Hepatocyte (in vitro differentiated cells): ENCODE measurements at places on chromosomes 6 and 20.

GRCh38 chr20:50359607-50360217 lies 150.5 kb upstream of the PTPN1 start:
- no peak for DNase-seq

DNA sequence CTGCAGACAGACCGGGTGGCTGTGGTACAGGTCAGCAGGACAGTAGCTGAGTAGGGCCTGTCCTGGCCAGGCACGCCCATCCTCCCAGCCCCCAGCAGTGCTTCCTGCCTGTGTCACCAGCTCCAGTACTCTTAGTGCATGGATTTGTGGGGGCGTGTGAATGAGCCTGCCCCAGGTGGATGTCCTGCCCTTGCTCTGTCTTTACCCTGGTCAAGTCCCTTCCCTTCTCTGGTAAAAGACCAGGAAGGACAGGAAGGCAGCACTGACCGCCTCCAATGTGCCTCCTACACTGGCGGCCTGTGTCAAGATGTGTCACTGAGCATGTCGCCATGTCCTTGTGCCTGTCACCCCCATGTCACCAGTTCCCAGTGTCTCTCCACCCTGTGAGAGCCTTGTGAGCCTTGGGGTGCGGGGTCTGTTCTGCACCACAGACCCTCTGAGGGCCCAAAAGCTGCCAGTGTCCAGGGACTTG lies 11.9 kb downstream of the TEAD3 start:
- no peak for DNase-seq

DNA sequence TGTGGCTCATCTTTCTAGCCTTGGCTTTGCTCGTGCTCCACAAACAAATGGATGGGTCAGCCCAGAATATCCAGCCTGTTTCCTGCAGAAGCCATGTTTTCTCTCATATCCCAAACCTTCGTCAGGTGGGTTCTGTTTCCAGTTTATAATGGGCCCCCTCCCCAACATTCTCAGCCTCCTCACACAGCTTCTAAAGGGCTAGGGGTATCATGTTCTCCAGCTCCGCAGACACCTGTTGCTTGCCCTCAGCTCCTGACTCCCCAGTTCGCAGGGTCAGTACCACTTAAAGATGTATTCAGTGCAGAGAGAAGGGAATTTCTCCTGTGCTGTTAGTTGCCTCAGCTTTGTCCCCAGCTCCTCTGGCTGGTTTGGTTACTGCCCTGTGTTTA lies 447.3 kb upstream of the JARID2 start:
- DNase-seq: no peak

DNA sequence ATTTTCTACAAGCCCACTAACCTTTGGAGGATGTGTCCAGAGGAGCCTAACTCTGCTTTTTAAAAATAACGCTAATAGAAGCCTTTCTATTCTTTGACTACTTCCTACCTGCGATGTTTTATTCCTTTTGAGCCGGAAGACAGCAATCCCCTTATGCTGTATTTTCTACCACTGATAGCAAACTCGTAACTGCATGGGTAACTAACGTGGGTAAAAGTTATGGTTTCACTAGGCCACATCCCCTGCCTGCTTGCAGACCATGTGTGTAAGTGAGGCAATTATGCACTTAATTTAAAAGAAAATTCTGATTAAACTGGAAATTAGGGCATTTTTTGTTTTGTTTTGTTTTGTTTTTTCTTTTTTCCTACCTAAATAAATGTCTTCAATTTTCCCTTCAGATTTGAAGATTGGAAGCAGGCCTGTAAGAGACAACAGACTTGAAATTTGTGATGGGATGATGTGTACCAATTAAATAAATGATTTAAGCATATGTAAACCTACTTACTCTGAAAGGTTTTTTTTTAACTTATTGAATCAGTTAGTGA lies 931 bp downstream of the UFL1 start:
- peak; percentile 5 for DNase-seq

DNA sequence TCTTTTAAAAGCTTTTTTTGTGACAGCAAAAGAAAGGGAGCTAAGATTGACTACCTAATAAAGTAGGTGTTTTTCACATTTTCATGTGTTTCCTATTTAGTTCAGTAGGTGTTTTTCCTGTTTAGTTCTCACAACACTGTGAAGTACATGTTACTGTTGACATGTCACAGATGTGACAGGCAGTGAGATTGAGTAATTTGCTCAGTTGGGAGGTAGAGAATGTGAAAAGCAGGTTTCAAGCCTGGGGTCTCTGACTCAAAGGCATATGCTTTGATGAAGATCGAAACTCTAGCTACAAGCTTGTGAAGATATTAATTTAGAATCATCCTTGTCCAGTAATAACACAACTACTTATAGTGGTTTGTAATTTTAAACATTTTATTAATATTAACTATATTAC lies 43.1 kb downstream of the SLX4IP start:
- DNase-seq: no peak

GRCh38 chr20:50366270-50367103 lies 143.7 kb upstream of the PTPN1 start:
- DNase-seq: peak; percentile 92

DNA sequence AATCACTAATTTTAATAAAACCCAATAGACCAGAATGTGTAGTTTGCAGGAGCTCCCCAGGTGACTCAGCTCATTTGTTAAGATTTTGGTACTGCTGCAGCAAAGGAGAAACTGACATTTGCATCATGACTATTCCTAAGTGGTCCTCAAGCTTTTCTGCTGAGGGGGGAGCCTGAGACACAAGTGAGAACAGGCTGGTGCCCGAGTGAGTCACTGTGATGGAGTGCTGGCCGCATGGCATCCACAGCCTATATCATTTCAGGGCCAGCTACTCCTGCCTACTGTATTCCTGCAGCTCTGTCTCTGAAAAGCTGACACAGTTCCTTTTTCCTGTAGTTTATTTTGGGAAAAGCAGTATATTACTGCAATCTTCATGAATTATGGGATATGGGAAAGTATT lies 113.7 kb upstream of the ENPP5 start:
- no peak for DNase-seq

DNA sequence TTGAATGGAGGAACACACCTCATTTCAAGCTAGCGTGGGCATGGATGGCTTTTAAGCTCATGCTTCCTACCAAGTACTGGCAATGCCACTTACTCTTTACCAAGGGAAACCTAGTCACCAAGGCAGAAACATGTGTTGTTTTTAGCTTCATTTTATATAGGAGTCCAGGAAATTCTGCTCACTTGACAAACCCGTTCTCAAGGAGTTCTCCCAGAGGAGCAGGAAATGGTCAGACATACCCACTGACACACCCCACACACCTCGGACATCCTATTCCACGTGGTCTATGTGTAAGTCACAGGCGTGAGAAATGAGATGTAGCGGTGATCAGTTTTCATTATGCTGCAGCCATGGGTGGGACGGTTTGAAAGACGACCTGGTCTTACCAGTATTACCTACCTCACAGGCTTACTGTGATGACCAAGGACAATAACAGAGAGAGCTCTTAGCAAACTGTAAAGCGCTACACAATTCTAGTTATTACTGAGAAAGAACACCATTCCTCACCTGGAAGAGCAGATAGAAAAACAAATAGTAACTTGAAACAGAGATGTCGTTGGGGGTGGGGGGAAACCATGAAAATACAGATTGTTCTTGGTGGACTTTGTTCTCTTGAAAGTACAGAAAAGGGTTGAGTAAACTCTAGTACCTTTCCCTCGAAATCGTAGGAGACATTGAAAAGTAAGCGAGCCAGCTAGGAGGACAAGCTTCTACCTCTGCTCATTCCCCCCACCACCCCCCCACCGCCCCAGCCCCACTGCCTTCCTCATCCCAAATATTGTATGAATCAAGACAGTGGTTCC lies 1.7 kb downstream of the CNKSR3 start:
- peak; percentile 47 for DNase-seq

GRCh38 chr6:158977382-158977781 lies 22.6 kb downstream of the RSPH3 start:
- no peak for DNase-seq

GRCh38 chr6:121770943-121771342 lies 335.5 kb downstream of the GJA1 start:
- DNase-seq: no peak

DNA sequence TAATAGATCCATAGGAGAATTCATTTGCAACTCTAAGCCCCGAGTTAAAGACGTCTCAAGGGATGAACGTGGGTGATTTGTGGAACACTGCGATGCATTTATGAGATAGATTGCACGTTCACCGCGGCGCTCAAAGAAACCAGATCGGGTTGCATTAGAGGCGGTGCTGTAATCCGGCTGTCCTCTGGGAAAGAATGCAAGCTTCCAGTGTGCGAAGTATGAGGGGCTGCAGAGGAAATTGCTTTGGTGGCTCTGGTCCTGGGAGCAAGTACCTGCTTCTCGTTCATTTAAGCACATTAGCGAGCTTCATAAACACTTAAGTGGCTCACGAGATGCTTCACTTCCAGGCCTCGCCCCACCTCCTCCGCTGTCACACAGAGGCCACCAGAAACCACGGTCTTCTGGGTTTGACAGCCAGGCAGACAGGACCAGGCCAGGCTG lies 182.3 kb downstream of the CDH4 start:
- DNase-seq: no peak

- DNase-seq: no peak
Measured at GRCh38 chr6:77030929-77031674, 432.2 kb downstream of the HTR1B start.

GRCh38 chr6:22078802-22079545 lies 217.9 kb downstream of the PRL start:
- DNase-seq: no peak

DNA sequence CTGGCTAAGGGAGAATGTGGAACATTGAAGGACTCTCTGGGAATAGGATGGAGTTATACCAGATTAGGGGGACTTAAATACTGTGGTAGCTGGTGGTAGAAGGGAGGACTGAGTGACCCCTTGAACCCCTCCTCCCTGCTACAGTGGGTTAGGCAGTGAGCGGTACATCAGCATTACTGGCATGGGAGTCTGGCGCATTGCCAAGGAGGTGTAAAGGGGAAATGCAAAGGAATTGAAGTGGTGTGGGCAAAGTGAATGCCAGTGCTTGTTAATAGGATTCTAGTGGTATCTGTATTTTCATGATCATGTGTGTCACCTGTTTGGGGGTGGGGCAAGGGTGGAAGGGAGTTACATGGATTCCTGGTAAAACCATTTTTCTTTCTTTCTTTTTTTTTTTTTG lies 60.1 kb downstream of the GFRA4 start:
- no peak for DNase-seq

DNA sequence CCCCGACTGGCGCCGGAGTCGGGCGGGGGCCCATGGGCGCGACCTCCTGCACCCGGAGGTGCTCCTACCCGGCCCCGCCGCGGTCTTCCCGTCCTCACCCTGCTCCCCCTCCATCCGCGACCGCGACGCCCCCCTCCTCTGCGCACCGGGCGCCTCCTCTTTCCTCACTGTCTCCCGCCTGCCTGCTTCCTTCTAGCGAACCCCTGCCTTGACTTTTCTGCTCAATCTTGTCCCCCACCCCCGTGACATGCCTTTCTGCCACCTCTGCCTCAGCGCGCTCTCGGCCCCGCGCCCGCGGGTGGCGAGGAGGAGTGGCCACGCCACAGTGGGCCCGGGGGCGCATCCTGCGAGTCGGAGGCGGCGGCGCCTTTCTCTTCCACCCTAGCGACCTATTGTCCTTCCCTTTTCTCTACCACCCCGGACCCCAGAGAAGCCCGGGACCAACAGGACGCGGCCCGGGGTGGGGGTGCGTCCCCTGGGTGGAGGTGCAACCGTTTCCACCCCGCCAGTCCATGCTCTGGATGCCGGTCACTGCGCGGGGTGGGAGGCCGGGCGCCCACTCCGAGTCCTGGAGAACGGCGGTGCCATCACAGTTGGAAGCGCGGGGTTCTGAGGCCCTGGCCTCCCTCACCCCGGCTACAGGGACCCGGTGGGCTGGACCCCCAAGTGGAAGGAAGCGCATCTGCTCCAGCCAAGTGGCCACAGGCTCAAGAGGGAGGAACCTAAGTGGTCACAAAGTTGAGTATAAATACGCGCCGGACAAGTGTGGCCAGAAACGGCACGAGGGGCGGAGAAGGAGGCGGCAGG lies 2.0 kb downstream of the PDE10A start:
- peak; percentile 19 for DNase-seq

DNA sequence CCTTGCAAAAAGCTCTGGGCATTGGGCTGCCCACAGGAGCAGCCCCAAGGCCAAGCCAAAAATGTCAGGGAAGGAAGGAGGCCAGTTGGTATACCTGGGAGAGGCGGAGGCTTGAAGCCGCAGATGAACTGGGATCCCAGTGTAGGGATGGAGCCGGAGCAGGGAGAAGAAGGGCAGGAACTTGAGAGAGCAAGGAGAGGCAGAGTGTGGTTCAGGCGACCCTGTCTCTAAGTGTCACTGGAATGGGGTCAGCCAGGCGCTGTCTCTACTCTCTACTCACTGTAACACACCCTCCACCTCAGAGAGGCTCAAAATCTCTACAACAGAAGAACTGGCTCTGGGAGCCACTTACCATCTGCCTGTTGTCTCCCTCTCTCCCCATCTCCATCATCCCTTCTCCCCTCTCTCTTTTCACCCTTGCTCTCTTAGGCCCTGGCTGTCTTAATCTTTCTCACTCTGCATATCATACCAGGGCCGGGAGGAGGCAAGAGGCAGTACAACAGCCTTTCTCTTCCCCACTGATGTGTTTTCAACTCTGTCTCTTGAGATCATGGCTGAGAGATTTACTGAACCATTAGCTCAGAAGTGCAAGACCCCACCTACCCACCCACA lies 93.3 kb downstream of the CRYBG1 start:
- DNase-seq: no peak

- no peak for DNase-seq
Measured at GRCh38 chr6:37531026-37531425, 31.3 kb upstream of the CCDC167 start.

- DNase-seq: no peak
Measured at GRCh38 chr6:168288781-168289570, 30.6 kb downstream of the DACT2 start.

GRCh38 chr6:150883521-150883920 lies 18.0 kb downstream of the MTHFD1L start:
- DNase-seq: no peak

GRCh38 chr6:169205176-169206160 lies 48.2 kb downstream of the THBS2 start:
- DNase-seq: no peak

DNA sequence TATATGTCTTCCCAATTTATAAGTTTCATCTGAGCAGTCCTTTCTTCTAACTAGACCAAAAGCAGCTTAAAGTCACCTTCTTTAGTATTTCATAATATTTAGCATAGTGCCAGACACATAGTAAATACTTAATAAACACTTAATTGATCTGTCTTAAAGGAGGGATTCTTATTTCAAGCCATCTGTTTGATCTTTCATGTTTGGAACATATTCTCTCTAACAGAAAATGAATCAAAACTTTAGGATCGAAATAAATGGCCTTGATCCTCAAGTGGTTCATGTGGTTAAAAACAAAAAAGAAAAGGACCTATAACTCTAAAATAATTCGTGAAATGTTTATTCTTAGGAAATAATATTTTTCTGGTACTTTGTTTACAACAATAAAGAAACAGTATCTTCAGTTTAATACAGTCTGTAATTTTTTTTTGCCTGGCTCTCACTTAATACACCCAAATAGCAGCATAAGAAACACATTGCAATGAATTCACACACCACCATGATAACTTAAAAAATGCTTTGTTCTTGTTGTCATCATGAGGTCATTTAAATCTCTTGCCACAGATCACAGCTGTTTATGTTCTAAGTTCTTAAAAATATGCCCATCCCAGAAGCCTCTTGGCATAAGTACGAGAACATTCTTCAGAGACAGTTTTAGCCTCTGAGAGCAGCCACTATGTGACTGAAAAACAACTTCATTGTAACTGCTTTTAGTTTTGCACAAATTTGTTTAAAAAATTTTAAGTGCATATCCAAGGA lies 48.1 kb downstream of the ESF1 start:
- DNase-seq: no peak
